ENCODE measurements at places on chromosomes 5 and 9.

DNA sequence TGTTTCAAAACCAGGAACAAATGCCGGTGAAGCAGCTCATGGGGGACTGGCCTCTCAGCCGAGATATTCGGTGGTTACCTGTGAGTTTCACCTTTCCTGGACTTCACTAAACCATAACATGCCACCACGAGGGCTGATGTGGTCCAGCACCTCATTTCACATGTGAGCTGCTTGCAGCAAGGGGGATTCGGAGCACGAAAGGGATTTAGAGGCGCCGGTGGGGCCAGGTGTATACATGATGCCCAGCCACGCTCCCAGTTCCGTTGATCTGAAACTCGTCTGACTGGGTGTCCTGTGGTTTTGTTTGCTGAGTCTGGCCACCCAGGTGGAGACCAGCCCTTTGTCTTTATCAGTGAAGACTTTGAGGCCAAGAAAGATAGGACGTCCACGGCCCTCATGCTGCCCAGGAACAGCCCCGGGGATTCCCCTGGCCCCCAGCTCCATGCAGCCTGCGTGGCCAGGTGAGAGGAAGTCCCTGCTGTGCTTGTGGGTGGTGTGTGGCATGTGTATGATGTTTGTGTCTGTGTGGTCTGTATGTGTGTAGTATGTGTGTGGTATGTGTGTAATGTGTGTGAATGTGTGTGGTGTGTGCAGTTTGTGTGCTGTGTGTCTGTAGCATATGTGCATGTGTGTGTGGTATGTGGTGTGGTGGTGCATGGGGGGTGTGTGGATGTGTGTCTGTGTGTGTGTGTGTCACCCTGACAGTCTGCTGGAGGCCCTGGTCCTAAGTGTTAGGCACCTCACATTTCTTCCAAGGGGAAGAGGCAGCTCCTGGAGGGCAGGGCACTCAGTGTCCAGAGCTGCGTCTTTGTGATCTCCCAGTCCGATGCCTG lies 23.4 kb downstream of the PHF2 start:
- DNase-seq = no peak

DNA sequence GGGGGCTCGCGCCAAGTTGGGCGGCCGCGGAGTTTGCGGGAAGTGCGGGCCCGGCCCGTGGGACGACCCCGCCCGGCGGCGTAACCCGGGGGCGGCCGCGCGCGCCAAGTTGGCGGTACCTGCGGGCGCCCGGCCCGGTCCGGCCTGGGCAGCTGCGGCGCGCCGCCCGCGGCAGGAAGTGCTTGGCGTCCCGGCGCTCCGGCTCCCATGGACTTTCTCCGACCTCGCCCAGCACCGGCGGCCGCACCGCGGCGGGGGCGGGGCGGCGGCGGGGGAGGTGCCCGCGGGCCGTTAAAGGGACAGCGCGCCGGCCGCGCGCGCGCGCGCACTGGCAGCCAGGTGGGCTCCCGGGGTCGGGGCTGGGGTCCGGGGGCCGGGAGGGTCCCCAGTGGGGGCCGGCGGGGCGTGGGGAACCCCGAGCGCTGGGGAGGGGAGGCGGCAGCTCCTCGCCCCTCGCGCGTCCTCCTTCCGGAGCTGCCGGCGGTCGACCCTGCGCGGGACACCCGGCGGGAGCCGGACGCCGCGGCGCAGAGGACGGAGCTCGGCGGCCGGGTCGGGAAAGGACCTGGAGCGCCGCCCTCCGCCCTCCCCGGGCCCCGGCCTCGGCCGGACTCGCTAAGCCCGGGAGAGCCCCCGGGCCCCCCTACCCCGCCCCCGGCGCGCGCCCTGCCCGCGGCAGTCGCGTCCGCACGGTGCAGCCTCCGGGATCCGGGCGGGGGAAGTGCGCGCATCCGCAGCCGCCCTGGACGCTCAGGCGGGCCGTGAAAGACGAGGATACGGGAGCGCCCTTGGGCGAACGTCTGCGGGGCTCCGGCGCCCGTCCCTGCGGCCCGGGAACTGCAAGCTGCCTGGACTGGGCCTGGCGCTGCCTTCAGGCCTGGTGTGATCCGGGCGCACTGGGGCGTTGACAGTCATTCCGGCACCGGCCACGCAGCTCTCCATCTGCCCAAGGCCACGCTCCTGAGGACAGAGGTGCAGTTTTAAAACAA lies at the start of gene NACC2:
Gene NACC2 (minus strand): TSS at position 220 of the 989 bp plus-strand sequence. CDS start 44,768 bp downstream, outside the sequence.
- no peak for DNase-seq

GRCh38 chr5:32308946-32309345 lies 3.8 kb downstream of the MTMR12 start:
- DNase-seq = no peak

GRCh38 chr5:31990081-31990650 lies 184.0 kb downstream of the GOLPH3 start:
- DNase-seq = no peak

GRCh38 chr5:89450149-89450538 lies 567.2 kb upstream of the MEF2C start:
- DNase-seq = no peak

DNA sequence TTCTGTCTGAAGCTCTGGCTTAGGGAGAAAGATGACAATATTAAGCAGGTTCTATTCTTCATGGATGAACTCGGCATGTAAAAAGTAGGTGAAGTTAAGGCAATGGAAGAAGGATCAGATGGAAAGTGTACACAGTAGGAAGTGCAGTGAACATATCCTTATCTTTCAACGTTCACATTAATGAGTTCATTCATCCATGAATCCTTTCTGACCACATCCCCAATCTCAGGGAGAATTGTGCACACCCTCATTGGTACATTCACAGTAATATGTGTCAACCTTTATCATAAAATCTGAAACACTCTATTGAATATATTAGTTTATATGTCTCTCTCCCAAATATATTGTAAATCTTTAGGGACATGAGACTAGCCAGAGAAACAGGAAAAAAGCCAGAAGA lies 5.5 kb downstream of the GIN1 start:
- no peak for DNase-seq

GRCh38 chr5:8446179-8446578 lies 577.2 kb downstream of the MTRR start:
- no peak for DNase-seq

DNA sequence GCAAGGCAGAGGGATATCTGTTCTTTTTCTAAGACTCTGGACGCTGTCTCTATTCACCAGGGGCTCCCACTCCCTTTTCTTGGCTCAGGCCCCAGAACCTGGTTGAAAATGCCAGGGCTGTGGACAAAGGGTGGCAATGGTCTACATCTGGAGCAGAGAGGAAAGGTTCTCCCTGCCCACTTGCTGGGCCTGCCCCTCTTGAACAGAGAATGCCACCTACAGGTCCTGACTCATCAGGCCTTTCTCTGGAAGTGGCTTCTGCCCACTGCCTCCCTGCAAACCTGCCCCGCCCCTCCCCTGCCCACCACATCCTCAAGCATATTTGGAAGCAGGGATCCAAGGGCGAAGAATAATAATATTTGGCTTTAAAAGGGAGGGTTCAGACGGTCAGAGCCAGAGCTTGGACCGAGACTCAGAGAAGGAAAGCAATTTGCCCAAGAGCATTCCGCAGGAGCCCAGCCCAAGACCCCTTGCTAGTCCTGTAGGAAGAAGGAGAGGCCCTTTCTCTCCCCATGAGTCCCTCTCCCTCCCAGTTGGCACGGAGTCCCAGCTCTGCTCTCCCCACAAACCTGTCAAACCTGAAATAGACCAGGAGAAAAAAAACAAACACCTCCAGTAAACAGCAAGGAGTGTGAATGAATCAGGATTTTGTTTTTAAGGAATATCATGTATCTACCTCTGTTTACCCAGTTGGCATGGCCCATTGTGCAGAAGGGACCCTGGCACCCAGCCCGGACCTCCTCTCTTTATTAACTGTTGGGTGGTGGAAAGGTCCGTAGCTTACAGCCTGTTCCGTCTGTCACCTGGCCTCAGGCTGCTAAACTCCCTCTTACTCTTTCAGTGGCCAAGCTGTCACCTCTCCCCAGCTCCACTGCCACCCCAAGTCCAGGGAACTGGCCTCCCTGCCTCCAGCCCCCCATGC lies 37.7 kb upstream of the STXBP1 start:
- DNase-seq = no peak

GRCh38 chr5:127856292-127856691 lies 153.1 kb downstream of the CCDC192 start:
- no peak for DNase-seq

DNA sequence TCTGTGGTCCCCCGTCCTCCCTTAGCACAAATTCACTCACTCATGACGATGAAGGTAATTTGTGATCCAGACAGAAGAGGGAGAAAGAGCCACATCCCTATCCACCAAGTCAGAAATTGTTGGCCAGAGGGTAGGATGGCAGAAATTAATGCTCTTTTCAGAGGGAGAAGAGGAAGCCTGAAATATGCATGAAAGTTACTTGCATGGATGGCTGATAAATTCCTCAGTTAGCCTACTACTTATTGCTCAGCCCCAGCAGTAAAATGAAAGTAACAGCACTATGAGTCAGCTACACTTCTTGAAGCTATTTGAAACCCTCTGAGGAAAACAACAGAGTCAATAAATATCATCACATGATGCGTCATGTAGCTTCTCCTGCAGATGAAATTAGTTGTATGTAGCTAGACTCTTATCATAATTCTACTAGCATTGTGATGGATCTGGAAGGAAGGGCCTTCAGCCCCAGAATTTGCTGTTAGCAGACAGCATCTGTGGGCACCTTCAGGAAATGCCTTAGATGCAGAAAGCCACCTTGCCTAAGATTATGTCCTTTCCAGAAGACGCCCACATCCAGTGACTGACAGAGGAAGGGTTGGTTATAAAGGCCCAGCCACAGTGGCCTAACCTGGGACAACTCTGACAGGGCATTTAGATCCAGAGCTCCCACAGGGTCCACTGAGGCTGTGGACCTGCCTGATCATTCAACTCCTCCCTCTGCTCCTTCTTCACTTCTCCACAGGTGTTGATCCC lies 81.2 kb upstream of the CCDC112 start:
- no peak for DNase-seq

GRCh38 chr5:133827011-133827410 lies 141.4 kb downstream of the C5orf15 start:
- DNase-seq = no peak

DNA sequence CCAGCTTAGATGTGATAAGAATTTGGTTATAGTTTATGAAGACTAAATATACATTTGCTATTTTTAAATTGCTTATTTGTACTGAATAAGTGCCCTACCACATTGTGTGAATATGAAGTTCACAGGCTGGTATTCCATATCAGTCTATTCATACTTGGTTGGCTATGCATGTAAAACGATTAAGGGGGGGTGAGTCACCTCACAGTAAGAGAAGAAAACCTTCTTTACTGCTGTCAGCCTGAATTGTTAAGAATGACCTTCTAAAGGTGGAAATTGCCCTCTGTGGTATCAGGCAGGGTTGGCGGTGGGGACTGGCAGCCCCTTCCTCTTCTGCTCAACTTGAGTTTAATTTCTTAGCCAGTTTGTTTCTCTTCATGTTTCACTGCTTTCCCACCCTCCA lies 127.0 kb upstream of the RPS23 start:
- no peak for DNase-seq

GRCh38 chr5:8196061-8196460 lies 327.1 kb downstream of the MTRR start:
- no peak for DNase-seq

GRCh38 chr9:36470643-36471290 lies 70.7 kb upstream of the RNF38 start:
- peak; percentile 39 for DNase-seq

DNA sequence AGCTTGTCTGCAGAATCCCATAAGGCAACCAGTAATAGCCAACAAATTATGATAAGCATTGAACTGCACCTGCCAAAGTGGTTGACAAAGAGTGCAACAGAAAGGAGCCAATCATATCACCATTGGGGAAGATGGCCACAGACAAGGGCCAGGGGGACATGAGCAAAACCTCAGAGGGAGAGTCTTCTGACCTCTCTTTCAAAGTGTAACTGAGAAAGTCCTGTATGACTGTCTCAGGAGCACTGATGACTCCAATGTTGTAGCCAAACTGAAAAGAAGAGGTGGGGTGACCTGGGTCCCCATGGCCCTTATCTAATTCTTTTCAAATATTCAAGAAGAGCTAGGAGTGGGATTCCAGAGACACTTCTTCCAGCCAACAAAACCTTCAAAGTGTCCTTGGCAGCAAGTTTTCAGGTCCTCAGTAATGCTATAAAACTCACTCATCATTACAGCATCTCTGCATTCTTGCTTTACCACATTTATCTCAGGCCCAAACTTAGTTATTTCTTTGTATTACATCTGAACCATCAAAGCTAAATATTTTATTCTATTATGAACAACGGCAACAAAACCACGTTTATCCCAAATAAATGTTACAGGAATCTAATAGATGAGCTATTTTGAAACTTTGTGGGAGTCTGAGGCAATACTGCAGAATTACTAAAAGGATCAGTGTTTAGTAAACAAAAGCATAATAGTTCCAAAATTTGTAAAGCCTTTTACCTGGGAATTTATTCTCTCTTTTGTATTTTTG lies 24.4 kb downstream of the FBLL1 start:
- DNase-seq = no peak

DNA sequence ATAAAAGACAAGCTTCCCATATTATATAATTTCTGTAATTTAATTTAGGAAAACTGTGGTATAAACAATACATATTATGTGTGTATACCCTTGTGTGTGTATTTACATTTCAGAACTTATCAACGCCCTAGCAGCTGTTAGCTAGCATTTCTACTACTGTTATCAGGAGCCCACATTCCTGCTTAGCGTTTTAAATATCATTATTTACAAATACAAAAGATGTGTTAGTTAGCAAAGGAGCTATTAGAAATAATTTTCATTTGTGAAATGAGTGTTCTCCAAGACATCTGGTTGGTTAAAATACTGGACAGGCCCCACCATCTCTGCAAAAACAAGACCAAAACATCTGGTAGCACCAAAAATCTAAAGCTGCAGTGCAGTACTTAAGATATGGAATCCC lies 48.0 kb downstream of the EPB41L4A start:
- no peak for DNase-seq

- no peak for DNase-seq
Observed at GRCh38 chr5:86971034-86971571, 296.6 kb upstream of the RASA1 start.

DNA sequence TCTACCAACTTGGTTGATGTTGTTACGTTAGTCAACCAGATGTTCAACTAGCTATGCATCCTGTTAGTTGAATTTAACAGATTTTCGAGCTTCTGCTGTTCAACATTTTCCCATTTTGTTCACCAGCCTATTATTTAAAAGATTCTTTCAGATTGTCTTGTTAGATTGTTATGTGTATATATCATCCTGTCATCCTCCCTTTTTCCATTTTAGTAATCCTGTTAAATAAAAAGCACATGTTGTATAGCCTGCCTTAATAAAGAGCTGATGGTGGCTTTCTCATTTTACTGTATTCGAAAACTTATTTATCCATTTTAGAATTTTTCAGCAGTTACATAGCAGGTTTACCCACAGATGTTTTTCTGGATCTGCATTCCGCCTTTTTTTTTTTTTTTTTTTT lies 4.3 kb downstream of the TMEFF1 start:
- DNase-seq = no peak

- no peak for DNase-seq
Observed at GRCh38 chr9:29514336-29514735, 1941.1 kb upstream of the C9orf72 start.
